DMS79 treated with DMSO at 0.1 percent for 48 hours (cell line): ENCODE measurements at places on chromosomes 4 and X.

DNA sequence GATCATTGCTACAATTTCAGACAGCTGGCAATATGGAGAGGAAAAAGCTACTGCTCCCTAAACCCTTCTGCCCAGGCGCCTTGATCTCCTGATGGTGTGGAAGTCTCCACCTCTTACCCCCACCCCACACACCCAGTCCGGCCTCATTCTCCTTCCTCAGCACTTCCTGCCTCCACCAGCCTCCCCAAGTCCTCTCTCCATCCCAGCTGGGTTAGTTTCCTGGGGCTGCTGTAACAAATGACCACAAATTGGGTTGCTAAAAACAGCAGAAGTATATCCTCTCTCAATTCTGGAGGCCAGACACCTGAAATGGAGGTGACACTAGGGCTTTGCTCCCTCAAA, 1.1 kb upstream of the CCNQ start:
- DNase-seq = no peak

DNA sequence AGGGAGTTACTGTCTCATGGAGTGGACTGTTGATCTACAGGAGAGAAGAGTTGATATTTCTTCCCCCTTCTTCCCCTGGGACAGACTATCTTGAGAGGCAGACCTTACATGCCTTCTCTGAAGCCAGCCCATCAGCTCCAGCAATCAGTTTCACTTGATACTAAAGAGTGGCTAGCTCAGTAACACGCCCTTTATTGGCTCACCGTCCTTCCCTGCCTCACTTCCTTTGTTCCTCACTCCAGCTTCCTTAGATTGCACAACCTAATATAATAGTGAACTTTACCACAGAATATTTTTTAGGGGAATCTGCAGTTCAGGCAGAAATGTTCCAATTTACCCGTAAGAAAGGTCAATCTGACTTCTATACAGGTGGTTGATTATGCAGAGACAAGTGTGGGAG, 128.1 kb upstream of the NDP start:
- no peak for DNase-seq

- DNase-seq = no peak
Observed at GRCh38 chr4:8615921-8616787, 23.6 kb downstream of the CPZ start.

DNA sequence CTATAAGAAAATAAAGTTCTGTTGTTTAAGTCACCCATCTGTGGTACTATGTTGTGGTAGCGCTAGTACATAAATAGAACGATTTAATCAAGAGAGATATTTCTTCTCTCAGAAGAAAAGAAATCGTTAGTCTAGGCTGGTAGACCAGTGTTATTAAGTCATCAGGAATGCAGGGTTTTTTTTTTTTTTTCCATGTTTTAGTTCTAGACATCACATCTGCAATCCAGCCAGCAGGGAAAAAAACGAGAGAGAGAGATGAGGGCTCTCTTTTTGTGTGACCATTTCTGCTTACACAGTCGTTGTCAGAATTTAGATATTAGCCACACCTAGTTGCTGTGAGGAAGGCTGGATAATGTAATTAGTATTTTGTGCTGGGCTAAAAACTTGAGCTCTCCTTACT, 417.4 kb downstream of the TMA16 start:
- DNase-seq = no peak

GRCh38 chr4:80540349-80540748, 204.8 kb downstream of the CFAP299 start:
- no peak for DNase-seq

DNA sequence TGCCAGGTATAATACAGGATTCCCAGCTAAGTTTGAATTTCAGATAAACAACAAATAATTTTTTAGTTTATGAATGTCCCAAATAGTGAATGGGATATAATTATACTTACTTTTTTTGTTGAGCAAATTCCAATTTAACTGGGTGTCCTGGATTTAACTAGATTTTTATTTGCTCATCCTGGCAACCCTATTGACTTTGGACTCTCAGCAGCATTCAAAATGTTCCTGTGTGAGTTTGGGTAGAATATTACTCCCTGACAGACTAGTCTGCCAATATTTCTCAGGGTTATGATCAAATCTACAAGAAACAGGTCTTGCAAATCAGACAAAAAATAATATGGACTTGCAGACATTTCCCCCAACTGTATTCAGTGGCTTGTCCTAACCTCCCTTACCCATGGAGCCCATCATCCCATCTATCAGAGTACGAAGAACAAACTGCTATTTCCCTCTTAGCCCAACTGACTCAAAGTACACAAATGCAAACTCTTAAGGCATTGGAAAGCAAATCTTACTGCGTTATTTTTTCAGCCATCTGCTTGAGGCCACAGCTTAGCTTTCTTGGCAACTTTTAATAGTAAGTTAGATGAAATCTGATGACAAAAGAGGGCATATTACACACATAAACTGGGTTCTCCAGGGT, 20.7 kb downstream of the SETD7 start:
- DNase-seq = no peak

DNA sequence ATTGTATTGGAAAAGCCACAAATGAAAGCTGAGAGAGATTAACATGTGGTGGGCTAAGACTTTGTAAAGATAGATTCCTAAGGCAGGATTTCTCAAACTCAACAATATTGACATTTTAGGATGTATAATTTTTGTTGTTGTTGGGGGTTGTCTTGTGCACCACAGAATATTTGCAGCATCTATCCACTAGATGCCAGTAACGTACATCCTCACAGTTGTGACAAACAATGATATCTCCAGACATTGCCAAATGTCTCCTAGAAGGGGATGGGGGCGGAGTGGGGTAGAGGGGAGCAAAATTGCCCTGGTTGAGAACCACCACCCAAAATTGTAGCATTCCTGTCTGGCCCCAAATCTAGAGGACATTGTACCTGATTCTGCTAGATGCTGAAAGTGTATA, 14.7 kb upstream of the CBR4 start:
- DNase-seq = no peak

GRCh38 chrX:33132569-33132968, 78.8 kb downstream of the DMD start:
- no peak for DNase-seq

DNA sequence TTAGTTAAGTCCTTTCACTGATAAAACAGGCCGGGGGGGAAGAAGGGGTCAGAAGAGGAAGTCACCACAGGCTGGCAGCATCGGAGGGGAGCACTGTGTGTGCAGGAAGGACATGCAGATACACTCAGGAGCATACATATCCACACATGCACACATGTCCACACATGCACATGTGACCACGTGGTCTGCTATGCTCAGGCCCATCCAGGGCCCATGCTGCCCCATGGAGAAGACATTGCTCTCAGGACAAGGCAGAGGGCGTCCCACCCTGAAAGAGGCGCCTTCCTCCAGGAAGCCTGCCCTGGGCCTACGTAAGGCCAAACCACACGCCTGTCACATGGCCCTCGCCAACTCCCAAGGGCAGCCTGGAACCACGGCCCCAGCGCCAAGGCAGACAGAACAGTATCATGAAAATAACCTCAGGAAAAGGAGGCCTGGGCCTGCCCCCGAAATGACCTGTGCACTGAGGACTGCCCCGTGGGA, 15.8 kb downstream of the WDR1 start:
- no peak for DNase-seq

DNA sequence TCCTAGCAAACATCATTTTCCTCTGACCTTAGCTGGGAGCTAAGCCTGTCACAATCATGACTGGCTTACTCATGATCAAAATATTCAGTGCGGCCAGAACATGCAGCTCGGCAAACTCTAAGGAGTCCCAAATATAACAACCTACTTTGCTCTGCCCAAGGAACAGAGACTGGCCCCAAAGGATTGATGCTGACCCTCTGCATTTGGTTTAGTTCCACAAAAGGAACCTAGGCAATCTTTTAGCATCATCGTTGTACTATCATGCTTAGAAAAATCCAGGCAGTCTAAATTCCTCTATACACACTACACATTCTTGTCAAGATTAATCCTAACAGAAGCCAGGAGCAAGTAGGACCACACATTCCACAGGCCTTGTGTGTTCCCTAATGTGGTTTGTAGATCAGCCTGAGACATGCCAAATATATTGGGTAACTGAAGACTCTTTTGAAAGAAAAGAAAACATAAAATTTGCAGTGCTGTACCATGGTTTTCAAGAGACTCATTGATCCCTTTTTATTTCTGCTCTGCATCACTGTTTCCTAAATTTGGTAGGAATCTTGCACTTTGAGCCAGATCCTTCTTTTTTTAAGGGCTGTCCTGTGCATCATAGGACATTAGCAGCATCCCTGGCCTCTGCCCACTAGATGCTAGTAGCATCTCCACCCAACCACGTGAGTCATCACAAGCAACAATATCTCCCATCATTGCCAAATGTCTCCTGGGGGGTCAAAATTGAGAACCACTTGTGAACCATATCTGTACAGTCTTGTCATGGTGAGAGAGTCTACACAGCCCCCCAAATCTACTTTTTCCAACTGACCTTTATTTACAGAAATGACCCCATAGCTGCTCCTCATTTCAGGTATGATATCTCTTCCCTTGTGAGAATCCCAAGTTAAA, 17.6 kb upstream of the CC2D2A start:
- DNase-seq = no peak

DNA sequence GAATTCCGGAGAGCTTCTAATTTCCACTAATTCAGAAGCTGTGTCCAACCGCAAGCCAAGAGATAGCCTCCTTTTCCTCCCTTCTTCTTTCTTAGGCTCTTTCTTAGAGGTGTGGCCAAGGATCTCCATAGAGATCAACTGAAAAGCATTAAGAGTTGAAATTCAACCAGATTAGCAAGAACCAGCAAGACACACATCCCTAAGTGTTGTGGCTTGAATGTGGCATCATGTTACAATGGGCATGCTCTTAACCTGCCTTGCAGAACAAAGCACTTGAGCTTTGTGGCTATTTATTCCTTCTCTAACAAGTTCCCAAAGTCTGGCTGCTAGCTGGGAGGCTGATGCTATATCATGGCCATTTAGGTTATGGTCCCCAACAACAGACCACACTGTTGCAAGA, 10.4 kb downstream of the ANOS1 start:
- DNase-seq = peak; percentile 51

- DNase-seq = no peak
Observed at GRCh38 chrX:124726292-124726691, 379.9 kb downstream of the SH2D1A start.

DNA sequence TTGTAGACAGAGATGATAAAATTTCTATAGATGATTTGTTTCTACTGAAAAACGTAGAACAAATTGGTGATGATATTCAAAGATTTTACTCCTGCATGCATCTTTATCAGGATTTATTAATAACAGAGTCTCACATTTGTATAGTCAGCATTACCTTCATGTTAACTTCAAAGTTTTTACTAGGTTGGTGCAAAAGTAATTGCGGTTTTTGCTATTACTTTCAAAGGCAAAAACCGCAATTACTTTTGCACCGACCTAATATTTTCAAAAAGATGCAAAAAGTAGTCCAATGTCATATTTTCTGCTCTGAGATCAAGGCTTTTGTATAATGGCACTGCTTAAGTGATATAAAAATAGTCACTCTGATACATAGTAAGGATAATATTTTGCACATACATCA, 536.4 kb upstream of the ADGRL3 start:
- no peak for DNase-seq

GRCh38 chr4:144494280-144494679, 151.7 kb upstream of the HHIP start:
- DNase-seq = no peak

DNA sequence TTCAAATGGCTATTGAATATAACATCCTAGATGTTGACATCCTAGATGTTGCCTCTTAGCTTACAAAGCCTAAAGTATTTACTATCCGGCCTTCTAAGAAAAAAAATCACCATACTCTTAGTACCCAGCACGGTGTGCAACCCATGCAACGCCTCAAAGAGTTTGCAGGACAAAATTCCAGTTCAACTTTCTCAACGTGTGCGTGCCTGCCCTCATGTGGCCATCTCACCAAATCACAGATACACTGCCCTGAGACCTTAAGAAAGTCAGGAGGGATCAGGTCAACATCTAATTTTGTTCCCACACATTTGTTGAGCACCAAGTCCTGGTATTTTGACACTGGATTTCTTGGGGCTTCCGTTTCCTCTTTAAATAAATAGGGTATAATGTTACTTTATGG, 68.3 kb downstream of the CRMP1 start:
- no peak for DNase-seq

DNA sequence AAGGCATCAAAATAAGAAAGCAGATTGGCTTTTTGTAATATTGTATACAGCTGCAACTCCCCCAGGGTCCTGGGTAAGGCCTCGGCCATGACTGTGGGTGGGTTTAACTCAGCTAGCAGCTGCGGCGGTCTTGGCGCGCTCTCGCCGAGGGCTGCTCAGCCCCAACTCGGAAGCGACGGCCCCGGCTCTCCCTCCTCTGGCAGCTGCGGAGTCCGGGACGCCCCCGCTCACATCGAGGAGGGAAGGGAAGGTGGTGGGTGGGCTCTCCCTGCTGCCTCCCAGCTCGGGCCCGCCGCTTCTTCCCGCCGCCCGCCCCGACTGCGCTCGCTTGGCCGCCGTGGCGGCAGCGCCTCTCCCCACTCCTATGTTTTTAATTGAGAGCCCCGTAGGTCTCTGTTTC, 51.2 kb downstream of the GPR50 start:
- no peak for DNase-seq

DNA sequence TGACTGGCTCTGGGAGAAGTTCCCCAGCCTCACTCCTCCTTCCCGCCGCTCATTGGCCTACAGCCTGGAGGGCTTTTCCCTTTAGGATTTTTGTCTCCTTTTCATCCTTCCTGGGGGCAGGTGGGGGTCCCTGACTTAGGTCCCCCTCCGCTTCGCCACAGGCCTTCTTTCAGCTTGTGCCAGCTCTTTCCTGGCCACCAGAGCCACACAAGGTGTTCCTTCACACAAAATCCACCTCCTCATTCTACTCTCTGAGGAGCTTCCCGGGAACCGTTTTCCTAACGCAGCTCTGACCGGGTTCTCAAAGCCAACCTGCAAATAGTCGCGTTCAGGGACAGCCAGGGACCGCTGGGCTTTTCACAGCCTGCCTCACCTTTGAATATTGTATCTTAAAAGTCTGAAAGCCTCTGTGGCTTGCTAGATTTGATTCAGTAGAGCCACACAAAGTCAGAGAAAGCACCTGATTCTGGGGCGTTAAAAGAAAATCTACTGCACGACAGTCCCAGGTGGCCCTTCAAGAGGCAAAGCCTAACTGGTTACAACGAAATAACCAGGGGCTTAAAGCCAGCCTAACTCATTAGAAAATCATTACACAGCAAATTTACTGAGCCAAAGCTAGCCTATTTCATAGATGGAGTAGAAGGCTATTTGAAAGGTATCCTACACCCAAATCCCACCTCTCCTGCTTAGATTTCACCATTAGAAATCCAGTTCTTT, 731 bp upstream of the GPC3 start:
- DNase-seq = no peak

GRCh38 chr4:80154545-80154933, 42.8 kb upstream of the PRDM8 start:
- no peak for DNase-seq

DNA sequence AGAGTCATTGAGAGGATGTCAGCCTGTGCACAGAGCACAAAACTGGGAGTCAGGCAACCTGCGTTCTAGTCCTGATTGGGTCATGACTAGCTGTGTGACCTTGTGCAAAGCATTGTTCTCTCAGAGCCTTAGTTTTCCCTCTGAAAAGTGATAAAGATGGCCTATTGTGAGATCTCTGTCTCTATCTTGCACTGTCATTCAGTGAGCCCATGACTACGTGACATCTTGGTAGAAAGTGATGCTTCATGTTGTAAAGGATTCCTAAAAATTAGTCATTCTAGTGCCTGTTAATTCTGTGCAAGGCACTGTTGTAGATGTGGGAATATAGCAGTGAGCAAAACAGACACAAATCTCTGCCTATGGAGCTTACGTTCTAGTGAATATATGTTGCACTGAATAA, 2.5 kb downstream of the PGRMC1 start:
- no peak for DNase-seq
